Eye (tissue), 1 donor: ENCODE measurements at places on chromosomes 5 and 9.
A peak's percentile ranks its signal among the peaks of the same experiment; 100 is the strongest.

GRCh38 chr5:40224421-40224820 lies 455.3 kb upstream of the PTGER4 start:
- no peak for DNase-seq

DNA sequence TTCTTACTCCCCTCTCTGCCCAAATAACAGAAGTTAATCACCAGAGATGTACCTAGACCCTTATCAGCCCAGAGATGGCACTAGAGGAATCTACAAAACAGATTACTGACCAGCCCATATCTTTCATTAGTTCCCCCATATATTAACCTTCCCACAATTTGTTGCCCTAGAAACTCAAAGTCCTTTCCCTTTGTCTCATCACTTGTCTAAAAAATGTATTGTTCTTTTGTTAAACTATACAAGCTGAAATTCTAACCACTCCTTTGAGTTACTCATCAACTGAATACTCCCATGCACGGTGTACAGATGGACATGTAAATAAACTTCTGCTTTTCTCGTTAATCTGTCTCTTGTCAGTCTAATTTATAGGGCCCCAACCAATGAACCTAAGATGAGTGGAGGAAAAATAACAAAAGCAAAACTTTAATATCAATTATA lies 130.9 kb downstream of the CCDC192 start:
- peak; percentile 62 for DNase-seq

DNA sequence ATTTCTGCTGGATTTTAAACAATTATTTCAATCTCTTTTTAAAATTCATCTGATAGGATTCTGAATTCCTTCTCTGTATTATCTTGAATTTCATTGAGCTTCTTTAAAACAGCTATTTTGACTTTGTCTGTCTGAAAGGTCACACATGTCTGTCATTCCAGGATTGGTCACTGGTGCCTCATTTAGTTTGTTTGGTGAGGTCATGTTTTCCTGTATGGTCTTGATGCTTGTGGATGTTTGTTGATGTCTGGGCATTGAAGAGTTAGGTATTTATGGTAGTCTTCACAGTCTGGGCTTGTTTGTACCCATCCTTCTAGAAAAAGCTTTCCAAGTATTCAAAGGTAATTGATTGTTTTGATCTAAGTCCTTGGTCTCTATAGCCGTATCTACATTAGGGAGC lies 39.1 kb downstream of the DENND4C start:
- no peak for DNase-seq

- peak; percentile 54 for DNase-seq
These were observed 31.2 kb upstream of the EBF1 start for GRCh38 chr5:159130871-159131270.

- no peak for DNase-seq
These were observed 49.6 kb upstream of the EIF4EBP3 start for GRCh38 chr5:140497897-140498296.

- no peak for DNase-seq
These were observed 37.5 kb downstream of the MTREX start for GRCh38 chr5:55345327-55345726.

GRCh38 chr9:91192381-91193086 lies 169.2 kb downstream of the AUH start:
- DNase-seq: peak; percentile 26

DNA sequence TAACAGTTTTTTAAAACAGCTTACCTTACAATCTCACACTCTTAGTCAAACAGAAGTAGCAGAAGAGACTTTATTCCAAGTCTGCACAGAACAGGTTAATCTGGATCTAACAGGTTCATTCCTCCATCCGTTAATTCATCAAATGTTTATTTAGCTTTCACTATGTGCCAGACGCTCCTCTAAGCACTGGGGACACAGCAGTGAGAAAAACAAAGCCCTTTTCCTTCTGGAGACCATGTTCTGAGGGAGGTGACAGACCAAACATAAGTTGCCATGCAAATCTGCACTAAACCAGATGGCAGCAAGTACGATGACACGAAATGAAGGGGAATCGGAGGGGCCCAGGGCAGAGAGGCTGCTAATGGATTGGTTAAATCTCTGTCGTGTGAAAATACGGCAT lies 17.1 kb upstream of the GLIPR2 start:
- DNase-seq: no peak

GRCh38 chr5:57431759-57432158 lies 50.9 kb downstream of the ACTBL2 start:
- no peak for DNase-seq

GRCh38 chr9:109289931-109290330 lies 30.9 kb downstream of the EPB41L4B start:
- no peak for DNase-seq

GRCh38 chr5:79699763-79700400 lies 10.2 kb downstream of the CMYA5 start:
- DNase-seq: no peak

GRCh38 chr5:156402387-156402921 lies 75.5 kb downstream of the SGCD start:
- peak; percentile 53 for DNase-seq

GRCh38 chr5:168317521-168318147 lies 26.2 kb downstream of the WWC1 start:
- DNase-seq: peak; percentile 95

GRCh38 chr9:82081496-82081895 lies 92.9 kb downstream of the SPATA31D1 start:
- DNase-seq: peak; percentile 7

DNA sequence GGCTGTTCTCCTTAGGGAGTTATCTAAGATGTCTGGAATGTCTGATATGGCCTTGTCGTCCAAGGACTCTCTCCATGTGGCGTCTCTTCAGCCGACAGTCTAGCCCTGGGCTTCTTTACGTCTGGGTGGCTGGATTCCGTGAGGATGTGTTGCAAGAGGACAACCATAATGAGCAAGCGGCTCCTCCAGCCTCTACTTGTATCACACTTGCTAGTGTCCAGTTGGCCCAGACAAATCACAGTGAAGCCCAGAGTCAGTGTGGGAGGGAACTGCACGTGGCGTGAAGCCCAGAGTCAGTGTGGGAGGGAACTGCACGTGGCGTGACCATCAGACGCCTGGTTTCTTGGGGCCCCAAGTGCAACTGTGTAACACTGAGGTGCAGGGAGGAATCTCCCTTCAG lies 61.1 kb downstream of the COL23A1 start:
- no peak for DNase-seq

GRCh38 chr9:72365525-72366256 lies 683 bp upstream of the ZFAND5 start:
- DNase-seq: no peak

DNA sequence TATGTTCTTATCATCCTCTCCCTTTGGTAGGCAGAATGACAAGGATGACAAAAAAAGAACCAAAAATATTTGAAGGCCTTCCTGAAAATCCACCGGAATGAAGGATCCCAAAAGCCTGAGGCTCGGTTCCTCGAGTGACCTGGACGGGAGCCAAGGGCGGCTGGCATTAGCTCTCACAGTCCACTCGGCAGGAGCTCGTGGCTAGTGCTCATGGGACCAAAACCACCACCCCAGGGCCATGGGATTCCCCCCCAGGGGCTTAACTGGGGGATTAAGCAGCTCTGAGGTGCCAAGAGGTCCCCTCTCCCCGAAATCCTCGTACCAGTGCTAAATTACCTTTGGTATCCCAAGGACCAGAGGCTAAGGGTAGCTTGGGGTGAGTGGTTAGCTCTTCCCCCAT lies 586 bp upstream of the PDZD2 start:
- no peak for DNase-seq

DNA sequence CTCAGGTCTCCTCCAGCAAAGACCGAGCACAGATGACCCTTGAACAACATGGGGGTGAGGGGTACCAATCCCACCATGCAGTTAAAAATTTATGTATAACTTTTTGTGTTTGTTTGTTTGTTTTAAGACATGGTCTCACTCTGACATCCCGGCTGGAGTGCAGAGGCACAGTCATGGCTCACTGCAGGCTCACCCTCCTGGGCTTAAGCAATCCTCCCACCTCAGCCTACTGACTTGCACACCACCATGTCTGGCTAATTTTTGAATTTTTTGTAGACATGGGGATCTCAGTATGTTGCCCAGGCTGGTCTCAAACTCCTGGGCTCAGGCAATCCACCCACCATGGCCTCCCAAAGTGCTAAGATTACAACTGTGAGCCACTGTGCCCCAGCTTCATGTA lies 231.0 kb upstream of the PIK3R1 start:
- DNase-seq: no peak

DNA sequence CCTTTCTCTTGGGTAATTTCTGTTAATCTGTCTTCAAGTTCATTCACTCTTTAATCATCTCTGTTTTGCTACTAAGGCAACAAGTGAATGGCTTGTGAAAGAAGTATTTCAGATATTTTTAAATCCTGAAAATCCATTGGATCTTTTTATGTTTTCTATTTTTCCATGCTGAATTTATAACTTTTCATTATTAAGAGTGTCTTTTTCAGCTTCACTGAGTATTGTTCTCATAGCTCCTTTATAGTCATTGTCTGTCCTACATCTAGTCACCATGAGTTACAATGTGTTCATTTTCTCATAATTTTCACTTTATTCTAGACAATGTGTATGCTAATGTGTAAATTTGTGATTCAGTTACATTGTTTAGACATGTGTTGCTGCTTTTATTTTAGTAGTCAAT lies 556.4 kb downstream of the TUSC1 start:
- no peak for DNase-seq

- no peak for DNase-seq
These were observed 26.6 kb downstream of the IER5L start for GRCh38 chr9:129151469-129151868.

DNA sequence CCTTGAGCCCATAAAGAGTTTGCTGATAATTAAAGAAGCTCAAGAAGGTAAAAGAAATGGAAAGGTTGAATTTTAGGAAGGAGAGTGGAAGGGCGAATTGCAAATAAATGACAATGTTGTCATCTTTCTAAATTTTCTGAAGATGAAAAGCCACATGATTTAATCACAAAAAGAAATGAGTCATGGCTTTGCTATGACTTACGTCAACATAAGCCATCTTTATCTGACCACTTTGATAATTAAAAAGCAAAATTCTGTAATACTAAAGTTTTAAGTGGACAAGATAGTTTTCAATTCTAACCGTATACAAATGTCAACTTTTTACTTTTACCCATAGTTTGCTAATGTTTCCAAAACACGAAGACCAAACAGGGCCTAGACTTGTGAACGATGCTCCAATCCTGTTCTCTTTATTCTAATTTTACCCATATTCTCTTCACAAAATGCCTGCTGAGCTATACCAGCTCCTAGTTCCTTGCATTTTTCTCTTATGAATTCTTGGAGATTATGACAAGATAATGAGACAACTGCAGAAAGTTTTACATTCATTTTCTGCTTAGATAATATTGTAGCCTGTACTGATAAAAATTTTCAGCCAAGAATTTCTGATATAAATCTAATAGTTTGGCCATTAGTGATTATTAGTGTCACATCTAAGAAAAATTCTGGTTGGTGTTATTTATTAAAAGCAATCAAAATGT lies 21.8 kb upstream of the PRUNE2 start:
- no peak for DNase-seq

DNA sequence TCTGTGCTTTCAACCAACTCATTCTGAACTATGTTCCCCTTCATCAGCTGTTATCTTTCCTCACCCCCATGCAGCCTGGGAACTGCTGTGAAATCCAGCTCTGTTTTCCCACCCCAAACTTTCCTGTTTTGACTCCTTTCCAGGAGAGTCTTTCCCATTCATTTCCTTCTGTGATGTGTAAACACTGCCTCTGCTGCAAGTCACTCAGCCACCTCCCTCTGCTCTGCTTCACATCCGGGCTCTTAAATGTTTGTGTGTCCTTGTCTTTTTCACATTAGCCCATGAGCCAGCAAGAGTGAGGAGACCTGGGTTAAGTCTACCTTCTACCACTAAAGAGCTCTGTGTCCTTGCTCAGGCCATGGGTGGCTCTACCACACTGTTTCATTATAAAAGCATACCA lies 137.5 kb downstream of the ICE1 start:
- DNase-seq: no peak

DNA sequence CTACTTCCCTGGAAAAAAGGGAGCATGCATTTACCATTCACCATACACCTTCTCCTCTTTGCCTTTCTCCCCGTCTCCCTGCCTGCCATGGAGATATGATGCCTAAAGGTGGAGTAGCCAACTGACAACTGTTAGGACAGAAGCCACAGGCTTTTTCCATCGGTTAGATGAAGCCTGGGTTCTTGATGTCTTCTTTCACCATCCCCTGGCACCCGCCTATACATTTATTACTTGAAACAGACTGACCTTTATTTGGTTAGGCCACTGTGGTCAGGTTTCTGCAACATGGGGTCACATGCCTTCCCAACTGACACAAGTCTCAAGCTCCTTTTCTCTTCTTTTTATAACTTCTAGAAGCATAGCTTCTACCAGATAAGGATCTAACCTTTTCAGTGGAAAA lies 7.1 kb downstream of the LCP2 start:
- no peak for DNase-seq

- DNase-seq: no peak
These were observed 43.0 kb upstream of the SARDH start for GRCh38 chr9:133780962-133781827.

GRCh38 chr9:133992780-133993634 lies 883 bp upstream of the VAV2 start:
- peak; percentile 88 for DNase-seq

DNA sequence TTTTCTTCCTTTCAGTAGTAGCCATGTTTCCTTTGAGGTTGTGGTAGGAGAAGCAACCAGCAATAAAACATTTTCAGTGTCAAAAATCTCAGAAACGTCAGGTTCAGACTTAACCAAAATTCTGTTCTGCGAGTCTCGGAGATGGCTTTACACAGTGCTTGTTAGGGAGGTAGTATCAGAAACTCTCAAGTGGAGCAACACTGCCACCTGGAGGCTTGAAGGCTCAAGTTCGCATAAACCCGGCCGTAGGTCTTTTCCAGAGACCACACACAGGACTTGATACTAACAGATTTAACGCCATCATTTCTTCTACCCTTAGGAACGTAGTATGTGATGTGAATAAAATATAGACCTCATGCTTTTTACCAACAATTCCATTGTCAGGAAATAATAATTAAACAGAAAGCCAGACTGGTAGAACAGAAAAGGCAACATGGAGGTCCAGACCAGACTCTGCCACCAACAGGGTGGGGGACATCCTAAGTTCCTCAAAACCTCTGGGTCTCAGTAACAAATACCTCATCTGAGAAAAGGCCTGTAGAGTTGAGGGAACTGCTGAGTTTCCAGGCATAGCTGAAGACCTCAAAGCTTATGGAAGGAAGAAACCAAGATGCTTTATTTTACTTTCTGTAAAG lies 8.5 kb downstream of the PTGER4 start:
- DNase-seq: peak; percentile 97

DNA sequence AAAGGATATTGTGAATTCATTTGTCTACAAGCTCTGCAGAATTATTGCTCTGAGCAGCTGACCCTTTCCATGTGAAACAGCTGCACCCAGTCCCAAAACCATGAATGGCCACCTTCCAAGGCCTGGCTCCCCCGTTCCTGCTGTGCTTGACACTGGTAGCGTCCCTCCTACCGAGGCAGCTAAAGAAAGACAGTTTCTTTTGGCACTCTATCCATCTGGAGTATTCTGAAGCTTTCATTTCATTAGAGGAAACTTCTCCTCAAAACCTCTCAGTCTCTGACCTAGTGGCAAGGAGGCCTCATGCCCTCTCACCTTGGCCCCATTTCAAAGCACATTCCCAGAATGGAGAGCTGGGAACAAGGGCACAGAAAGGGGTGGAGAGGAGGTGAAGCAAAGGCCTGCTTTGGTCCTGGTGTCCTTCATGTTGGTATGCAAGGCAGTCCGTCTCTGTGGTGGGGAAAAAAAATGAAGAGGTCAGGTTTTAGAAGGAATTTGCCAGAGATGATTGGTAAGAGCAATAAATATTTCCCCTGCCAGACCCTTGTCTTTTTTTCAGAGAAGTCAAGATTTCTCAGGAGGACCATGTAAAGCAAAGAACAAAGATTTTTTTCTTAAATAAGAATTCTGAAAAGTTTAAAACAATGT lies 232.0 kb downstream of the RFK start:
- DNase-seq: peak; percentile 6

- no peak for DNase-seq
These were observed 13.1 kb downstream of the HMGCS1 start for GRCh38 chr5:43300112-43300511.
